Osteoblast (primary cell): ENCODE measurements at places on chromosomes 1 and 21. TPM values are rescaled to one million over a fixed set of nuclear protein-coding genes. Genes with fewer than 3 reads are reported as not detected.

Gene EDARADD
- total RNA-seq: 1.4 and 2.7 TPM in 2 replicates

Gene TRIM17
- under 0.01 TPM in 1 of 2 replicates, not detected in the other for total RNA-seq

Gene APCS
- total RNA-seq: not detected in 2 replicates

Gene KRTAP19-3
- not detected in 2 replicates for total RNA-seq

Gene TMCO4
- total RNA-seq: 24.2 and 27.5 TPM in 2 replicates

- H3K27me3 ChIP-seq: no peaks in the 10 kb centered on the region
- no peak for DNase-seq
- H3K4me3 ChIP-seq: no peak overlapping the region
- no peaks in the 10 kb centered on the region for H3K4me1 ChIP-seq
Observed at GRCh38 chr1:156963621-156964020, 43.2 kb downstream of the LRRC71 start.

GRCh38 chr1:235874261-235874660, 7.6 kb upstream of the LYST start:
- no peaks in the 10 kb centered on the region for H3K36me3 ChIP-seq
- H3K4me1 ChIP-seq: no peaks in the 10 kb centered on the region
- no peak for DNase-seq
- H3K4me3 ChIP-seq: no peak overlapping the region
- no peak overlapping the region for H3K27ac ChIP-seq

GRCh38 chr1:220680085-220680687, 10.0 kb upstream of the C1orf115 start:
- no peak for DNase-seq
- H3K4me3 ChIP-seq: no peak overlapping the region
- no peaks in the 10 kb centered on the region for H3K36me3 ChIP-seq
- peaks cover 2% of the 10 kb centered on the region for H3K27me3 ChIP-seq

GRCh38 chr1:241352401-241352800, 4.6 kb downstream of the RGS7 start:
- no peak overlapping the region for H3K4me3 ChIP-seq
- H3K36me3 ChIP-seq: no peaks in the 10 kb centered on the region
- no peaks in the 10 kb centered on the region for H3K27me3 ChIP-seq
- peaks cover 3% of the 10 kb centered on the region for H3K4me1 ChIP-seq
- H3K27ac ChIP-seq: no peak overlapping the region
- DNase-seq: no peak

DNA sequence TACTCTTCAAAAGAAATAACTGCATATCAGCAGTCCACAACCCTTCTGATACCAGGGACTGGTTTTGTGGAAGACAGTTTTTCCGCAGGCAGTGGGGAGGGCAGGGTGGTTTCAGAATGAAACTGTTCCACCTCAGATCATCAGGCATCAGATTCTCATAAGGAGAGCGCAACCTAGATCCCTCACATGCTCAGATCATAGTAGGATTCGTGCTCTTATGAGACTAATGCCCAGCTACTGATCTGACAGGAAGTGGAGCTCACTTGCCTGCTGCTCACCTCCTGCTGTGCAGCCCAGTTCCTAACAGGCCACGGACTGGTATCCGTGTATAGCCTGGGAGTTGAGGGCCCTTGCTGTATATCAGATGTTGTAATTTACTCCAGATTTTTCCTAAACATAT, 11.5 kb downstream of the RO60 start:
- H3K27ac ChIP-seq: no peak overlapping the region
- no peak for DNase-seq
- H3K4me1 ChIP-seq: no peaks in the 10 kb centered on the region
- peaks cover 9% of the 10 kb centered on the region for H3K36me3 ChIP-seq

DNA sequence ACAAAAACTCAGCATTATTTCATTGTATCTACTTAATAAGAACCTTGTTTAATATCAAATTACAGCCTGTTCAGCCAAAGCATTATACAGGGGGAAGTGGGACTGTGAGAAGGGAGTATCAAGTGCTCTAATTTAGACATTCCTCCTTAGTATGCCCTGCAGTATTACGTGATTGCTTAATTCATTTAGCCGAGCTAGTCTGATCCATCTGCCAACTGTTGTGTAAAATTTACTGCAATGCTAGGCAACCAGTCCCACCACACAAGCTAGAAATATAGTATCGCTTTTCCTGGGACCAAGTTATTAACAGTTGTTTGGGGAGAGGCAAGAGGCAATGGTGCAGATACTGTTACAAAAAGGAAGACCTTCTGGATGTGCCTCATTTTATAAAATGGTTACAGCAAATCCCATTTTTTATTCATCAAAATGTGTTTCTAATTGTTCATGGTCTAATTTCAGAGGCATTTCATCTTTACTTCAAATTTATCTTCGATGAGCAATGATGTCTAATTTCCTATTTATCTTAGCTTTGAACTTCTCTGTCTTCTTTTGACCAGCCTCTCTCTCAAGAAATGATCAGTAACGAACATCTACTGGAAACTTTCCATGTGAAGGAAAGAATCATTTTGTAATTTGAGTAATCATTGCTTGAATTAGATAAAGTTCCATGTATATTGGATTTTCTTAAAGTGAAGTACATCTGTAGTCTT, 283.3 kb downstream of the DUSP10 start:
- no peaks in the 10 kb centered on the region for H3K27me3 ChIP-seq
- H3K4me1 ChIP-seq: peaks cover 14% of the 10 kb centered on the region
- H3K4me3 ChIP-seq: no peak overlapping the region
- H3K27ac ChIP-seq: peak overlapping the region; percentile 58

DNA sequence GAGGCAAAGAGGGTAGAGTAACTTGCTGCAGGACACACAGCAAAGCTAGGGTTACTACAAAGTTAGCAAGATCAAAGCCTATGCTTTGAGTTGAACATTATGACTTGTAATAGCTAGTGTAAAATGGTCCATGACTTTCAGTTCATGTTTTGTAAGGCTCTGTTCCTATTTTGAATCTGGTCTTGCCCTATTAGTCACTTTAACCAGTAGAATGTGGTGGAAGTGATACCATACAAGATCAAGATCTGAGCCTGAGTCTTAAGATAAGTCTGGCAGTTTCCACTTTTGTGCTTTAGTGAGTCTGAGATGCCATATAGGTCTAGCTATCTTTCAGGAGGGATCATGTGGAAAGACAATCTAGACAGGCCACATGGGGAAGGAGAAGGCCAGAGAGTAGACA, 282.1 kb upstream of the BRINP3 start:
- DNase-seq: no peak
- no peaks in the 10 kb centered on the region for H3K27me3 ChIP-seq
- H3K27ac ChIP-seq: no peak overlapping the region
- no peak overlapping the region for H3K4me3 ChIP-seq
- H3K36me3 ChIP-seq: no peaks in the 10 kb centered on the region

DNA sequence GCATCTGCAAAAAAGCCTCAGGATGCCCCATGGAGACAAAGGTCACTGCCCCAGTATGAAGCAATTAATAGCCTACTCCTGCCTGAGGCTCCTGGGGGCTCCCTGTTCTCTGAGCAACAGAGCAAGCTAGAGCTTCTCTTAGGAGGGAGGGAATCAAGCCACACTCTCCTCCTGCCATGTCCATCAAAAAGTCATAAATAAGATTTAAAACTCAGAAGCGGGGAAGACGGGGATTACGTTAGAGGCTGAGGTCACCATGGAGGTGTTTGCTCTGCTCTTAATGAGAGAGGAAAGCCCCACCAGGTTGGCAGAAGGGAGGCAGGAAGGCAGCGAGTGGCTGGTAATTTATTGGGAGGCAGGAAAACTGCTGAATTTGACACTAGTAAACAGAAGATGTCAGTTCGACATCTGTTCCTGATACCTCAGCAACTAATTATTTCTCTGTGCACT, 98.4 kb upstream of the TNR start:
- H3K27me3 ChIP-seq: no peaks in the 10 kb centered on the region
- H3K4me3 ChIP-seq: no peak overlapping the region

GRCh38 chr1:62076286-62076685, 118.4 kb upstream of the L1TD1 start:
- H3K36me3 ChIP-seq: no peaks in the 10 kb centered on the region
- DNase-seq: no peak
- H3K4me1 ChIP-seq: no peaks in the 10 kb centered on the region
- no peak overlapping the region for H3K4me3 ChIP-seq

DNA sequence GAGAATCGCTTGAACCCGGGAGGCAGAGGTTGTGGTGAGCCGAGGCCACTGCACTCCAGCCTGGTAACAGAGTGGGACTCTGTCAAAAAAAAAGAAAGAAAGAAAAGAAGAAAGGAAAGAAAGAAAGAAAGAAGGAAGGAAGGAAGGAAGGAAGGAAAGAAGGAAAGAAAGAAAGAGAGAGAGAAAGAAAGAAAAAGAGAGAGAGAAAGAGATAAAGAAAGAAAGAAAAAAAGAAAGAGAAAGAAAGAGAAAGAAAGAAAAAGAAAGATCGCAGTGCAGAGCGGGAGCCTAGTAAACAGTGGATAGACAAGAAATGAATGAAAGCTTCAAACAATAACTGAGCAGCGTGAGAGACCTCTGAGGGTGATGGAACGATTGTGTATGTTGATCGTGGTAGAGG, 20.6 kb upstream of the GRHL3 start:
- H3K27me3 ChIP-seq: peaks cover 24% of the 10 kb centered on the region
- no peak overlapping the region for H3K4me3 ChIP-seq
- no peak for DNase-seq
- no peaks in the 10 kb centered on the region for H3K36me3 ChIP-seq
- H3K27ac ChIP-seq: no peak overlapping the region

DNA sequence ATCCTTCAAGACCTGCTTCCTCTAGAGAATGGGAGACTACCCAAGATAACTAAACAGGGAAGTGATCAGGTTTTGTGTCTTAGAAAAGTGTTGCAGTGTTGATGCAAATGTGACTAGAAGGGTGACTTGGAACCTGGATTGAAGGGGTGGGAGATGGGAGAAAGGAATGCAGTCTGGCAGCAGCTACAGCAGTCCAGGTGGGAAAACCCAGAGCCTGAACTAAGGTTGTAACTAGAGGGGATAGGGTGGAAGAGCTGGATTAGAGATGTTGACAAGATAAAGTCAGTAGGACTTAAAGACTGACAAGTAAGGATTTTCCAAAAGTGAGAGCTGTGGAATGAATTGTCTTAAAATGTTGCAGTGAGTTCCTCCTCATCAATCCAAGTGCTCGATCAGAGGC, 7.1 kb upstream of the SHISA4 start:
- H3K4me1 ChIP-seq: peaks cover 31% of the 10 kb centered on the region
- no peak overlapping the region for H3K27ac ChIP-seq
- no peaks in the 10 kb centered on the region for H3K27me3 ChIP-seq
- DNase-seq: no peak

DNA sequence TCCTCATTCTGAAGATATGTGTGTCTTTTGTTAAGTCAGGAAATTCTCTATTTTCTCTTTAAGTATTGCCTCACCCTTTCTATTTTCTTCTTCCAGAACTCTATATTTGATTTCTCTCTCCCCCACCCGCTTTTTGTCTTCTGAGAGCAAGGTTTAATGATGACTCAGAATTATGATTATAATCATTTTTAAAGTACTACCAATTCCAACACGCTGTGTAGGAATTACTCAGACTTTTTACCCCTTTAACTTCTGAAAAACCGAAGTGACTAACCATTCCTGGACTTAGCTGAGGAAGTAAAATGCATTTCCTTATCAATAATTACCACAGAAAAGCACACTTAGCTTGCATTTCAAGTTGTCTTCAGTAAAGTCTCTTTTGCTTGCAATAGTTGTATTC, 20.8 kb upstream of the SCYL3 start:
- H3K36me3 ChIP-seq: no peaks in the 10 kb centered on the region
- DNase-seq: peak; percentile 94
- no peaks in the 10 kb centered on the region for H3K27me3 ChIP-seq
- H3K27ac ChIP-seq: peak overlapping the region; percentile 33
- H3K4me3 ChIP-seq: peak overlapping the region; percentile 34

GRCh38 chr1:55724551-55725325, 509.6 kb upstream of the USP24 start:
- H3K36me3 ChIP-seq: no peaks in the 10 kb centered on the region
- peak overlapping the region; percentile 98 for H3K27ac ChIP-seq
- peaks cover 51% of the 10 kb centered on the region for H3K4me1 ChIP-seq
- peak; percentile 87 for DNase-seq
- peak overlapping the region; percentile 12 for H3K4me3 ChIP-seq

DNA sequence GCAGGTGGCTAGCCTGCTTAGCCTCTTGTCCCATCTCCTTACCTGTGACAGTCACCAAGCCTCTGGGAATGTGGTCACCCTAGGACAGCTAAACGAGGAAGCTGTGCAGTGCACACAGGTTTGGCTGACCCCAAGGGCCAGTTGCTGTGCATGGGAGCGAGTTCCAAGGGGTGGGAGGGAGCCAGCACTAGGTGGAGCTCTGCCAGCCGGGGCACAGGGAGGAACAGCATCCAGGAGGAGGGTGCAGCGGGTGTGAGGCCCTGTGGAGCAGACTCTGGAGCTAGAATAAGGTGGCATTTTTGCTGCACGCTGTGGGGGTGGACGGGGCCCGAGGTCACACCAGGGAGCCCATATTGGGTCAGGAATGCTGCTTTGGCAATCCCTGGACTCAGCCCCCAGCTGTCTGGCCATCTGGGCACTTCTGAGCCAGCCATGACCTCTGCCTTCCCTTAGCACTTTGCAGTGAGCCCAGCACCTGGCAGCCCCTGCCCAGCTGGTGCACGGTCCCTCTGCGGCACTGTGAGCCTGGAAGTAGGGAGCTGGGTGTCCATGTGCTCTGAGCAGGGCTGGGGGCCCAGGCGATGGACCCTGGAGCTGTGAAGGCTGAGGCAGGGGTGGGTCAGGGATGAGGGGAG, 8.7 kb downstream of the PDXK start:
- H3K27me3 ChIP-seq: no peaks in the 10 kb centered on the region

- H3K36me3 ChIP-seq: no peaks in the 10 kb centered on the region
- H3K4me1 ChIP-seq: peaks cover 3% of the 10 kb centered on the region
- no peaks in the 10 kb centered on the region for H3K27me3 ChIP-seq
- H3K27ac ChIP-seq: no peak overlapping the region
Observed at GRCh38 chr1:192786576-192786975, 22.3 kb upstream of the RGS2 start.

DNA sequence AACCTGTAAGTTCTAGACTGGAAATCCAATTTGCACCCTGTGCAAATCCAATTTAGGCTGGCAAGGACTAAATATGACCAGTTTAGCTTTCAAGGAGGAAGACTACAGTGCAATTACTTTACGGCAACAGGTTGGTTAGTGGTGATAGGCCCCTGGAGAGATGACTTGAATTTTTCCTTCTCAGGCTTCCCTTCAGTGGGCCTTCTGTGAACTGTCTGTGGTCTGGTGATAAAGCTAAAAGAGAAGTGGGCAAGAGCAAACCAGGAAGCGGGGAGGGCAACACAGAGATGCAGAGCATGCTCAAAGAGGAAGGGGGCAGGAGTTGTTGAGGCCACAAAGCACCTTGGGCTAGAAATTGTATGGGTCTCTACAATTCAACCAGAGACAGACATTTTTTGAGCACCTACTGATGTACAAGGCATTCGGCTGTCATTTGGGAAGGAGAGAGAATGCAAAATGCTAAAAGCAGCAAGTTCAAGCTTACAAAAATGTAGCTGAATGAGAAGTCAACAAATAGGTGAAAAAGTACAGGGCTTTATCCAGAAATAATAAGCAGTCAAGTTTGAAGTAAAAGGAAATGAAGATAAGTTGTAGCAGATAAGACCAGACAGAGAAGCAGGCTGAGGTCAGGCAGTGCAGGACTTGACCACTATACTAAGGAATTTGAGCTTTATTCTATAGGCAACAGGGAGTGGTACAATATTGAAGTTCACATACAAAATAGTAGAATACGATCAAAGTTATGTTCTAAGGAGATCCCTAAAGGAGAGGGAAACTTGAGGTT, 23.9 kb downstream of the INPP5B start:
- H3K4me3 ChIP-seq: no peak overlapping the region
- H3K36me3 ChIP-seq: peaks cover 15% of the 10 kb centered on the region
- peaks cover 5% of the 10 kb centered on the region for H3K4me1 ChIP-seq
- no peaks in the 10 kb centered on the region for H3K27me3 ChIP-seq
- no peak for DNase-seq
